ENCODE measurements at places on chromosomes 7 and 10.

GRCh38 chr10:124158592-124158991, 65.2 kb upstream of the CHST15 start:
- no peak for DNase-seq

DNA sequence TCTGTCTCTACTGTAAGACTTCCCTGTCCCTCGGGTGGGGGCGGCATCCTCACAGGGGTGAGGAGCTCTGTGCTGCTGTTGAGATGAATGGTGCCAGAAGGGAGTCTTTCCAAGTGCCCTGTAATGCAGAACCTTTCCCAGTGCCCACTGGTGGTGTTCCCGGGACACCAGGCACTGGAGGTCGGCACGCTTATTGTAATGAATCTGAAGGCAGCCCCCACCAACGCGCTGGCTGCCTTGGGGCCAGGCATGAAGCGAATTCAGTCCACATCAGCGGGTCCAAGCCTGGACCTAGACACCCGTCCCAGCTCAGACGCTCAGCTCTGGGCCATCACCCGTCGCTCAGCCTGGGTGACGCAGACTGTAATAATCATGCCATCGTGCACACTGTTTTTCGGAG, 592.9 kb downstream of the DNAJB6 start:
- DNase-seq, result no peak

DNA sequence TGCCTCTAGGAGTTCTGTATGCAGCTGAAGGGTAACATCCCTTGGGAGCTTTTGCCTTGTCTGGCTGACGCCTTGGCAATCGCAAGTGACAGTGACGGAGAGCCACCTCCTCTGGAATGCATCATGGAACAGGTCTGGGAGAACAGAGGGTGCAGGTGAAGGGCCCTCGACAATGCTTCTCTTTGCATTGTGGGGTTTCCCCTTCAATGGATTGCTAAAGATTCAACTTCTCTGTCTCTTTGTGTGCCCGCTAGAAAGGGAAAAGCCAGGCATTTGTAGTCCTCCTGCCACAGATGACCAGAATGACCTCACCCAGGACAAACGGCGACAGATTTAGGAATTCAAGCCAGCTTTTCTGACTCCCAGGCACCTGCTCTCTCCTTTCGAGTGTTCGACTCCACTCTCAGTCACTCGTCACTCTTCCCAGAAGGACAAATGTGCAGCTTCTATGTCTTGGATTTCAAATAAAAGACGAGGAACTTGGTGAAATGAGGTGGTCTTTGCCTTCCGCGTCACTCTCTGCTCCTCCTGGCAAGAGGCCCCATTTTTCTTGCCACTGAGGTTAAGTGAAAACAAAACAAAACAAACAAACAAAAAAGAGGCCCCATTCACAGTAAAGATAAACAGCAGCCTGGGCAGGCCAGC, 26.1 kb downstream of the IL2RA start:
- peak; percentile 46 for DNase-seq

GRCh38 chr7:1864161-1864940, 194.3 kb downstream of the ELFN1 start:
- DNase-seq, result no peak

GRCh38 chr10:38146579-38147333, 52.6 kb downstream of the ZNF37A start:
- no peak for DNase-seq

DNA sequence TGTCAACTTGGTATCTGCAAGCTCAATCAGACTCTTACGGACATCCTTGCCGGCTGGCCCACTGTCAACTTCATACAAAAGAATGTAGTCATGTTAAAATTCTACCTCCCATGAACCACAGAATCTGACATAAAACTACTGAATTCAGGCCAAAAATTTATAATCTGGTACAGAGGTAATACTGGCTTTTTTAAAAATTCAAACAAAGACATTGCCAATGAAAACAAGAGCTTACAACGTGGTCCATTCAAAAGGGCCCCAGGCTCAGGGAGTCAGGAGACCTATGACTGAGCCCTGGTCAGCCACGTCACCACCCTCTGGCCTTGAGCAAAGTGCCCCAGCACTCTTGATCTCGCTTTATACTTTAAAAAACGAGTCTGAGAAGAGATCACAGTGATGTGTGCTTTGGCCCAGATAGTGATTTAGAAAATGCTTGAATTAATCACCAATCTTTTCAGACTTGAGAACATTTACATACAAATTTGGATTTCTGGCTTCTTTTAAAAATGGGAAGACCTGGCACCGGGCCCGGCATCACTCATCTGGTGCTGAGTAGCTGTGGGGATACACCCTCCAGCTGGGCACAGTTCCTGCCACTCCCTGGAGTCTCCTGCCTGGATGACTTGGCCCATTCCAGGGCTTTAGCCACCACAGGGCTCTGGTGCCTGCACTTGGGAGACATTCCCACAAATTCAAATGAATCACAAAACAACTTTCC, 94.1 kb downstream of the PIP4K2A start:
- no peak for DNase-seq

DNA sequence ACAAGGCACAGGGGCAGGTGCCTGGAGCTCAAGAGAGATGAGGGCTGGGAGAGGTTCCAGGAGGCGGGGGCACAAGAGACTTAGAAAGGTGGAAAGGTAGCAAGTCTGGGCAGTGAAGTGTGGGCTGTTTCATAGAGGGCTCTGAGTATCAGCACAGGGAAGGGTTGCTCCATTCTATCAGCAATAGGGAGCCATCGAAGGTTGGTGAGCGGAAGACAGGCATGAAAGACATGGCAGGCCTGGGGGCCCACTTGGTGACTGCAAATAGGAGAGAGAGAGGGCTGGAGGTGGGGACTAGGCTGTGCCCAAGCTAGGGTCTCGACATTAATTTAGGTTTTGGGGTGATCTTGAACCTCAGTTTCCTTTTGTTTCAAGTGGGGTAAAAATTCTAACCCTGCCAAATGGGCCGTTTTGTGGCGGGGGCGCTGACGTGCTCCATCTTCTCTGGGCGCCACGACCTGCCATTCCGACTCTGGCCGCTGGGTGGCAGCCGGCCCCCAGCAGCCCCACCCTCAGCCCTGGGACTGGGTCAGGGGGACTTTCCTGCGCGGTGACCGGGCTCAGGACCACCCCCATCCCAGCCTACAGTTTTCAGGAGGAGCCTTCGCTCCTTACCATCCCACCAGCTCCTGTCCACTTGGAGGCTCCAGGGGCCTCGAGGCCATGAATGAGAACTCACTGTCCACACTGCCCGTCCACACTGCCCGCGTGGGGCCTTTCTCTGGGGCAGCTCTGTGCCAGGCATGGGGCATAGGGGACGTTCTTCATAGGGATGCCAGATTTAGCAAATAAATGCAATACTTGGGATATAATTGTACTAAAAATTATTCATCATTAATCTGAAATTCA, 37.2 kb upstream of the PCBD1 start:
- peak; percentile 66 for DNase-seq

DNA sequence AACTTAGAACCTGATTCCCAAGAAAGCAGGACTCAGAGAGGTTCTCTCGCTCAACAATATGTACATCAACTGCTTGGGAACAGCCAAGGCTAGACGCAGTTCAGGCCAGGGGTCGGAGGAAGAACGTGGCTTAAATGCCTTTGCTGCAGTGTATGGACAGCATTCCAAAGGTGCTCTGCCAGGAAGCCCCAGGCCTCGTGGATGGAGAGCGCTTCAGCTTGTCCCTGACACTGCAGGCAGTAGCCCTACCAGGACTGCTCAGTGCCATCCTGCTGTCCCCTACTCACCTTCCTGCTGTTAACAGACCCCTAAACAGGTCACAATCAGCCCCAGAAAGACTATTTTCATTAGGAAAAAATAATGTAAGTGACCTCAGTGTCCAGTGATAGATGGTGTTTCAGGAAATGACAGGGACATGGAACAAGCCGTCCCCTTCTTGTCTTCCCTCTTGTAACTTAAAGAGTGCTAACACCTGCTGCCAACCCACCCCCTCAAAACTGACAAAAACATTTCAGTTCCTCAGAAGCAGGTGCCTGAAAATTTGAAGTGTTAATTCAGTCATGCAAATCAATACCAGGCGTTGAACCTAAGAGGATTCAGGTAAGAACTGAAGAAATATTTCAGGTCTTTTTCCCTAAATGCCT, 16.5 kb downstream of the CREB3L2 start:
- DNase-seq, result no peak

- peak; percentile 44 for DNase-seq
Measured at GRCh38 chr10:133258066-133258817, 18.4 kb downstream of the ADAM8 start.

GRCh38 chr7:34081935-34082334, 176.6 kb downstream of the BMPER start:
- no peak for DNase-seq

- peak; percentile 59 for DNase-seq
Measured at GRCh38 chr7:92809760-92810573, 26.4 kb downstream of the CDK6 start.

- no peak for DNase-seq
Measured at GRCh38 chr10:88190540-88191235, 327.3 kb downstream of the PTEN start.

GRCh38 chr10:131127610-131128009, 183.9 kb downstream of the TCERG1L start:
- no peak for DNase-seq

DNA sequence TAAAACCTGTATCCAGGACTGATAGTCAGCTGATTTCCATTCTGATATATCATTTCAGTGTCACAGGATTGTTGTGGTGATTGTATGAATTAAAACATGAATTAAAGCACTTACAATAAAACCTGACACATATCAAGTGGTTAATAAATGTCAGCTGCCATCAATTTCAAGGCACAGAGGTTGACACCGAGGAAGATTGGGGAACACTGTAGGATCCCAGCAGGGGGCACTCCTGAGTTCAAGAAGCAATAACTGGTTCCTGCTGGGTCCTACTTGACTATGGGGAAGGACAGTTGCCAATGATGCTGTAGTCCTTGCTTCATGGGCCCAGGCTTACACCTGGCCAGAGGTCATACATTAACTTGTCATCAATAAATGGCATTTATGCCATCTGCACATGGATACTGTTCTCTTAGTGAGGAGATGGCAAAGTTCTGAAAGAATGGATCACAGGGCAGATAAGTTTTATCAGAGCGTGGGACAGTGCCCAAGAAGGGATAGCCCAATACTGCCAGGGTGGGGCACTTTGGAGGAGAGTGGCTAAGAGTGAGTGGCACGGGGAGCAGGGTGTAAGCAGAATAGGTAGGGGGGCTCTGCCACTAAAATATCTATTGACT, 24.1 kb downstream of the FZD1 start:
- peak; percentile 62 for DNase-seq

GRCh38 chr10:126674741-126675515, 4.4 kb upstream of the C10orf90 start:
- DNase-seq, result no peak

DNA sequence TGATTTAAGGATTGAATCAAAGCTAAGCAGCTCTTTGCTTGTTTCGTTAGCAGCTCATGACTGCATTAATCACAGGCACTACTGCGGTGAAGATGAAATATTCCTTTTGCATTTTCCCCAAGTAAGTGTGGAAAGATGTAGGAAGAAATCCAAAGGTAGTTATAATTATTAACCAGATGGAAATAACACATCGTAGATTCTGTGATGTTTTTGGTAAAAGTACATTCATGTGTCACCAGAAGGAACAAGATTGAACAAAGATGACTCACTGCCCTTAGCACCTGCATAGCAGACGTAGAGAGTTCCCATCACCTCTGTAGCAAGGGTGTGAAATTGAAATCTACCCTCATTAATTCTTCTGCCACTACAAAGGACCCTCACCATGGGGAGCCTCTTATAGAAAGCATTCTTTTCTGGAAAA, 37.1 kb downstream of the SMURF1 start:
- no peak for DNase-seq

- no peak for DNase-seq
Measured at GRCh38 chr7:96182424-96183158, 139.3 kb downstream of the SLC25A13 start.

DNA sequence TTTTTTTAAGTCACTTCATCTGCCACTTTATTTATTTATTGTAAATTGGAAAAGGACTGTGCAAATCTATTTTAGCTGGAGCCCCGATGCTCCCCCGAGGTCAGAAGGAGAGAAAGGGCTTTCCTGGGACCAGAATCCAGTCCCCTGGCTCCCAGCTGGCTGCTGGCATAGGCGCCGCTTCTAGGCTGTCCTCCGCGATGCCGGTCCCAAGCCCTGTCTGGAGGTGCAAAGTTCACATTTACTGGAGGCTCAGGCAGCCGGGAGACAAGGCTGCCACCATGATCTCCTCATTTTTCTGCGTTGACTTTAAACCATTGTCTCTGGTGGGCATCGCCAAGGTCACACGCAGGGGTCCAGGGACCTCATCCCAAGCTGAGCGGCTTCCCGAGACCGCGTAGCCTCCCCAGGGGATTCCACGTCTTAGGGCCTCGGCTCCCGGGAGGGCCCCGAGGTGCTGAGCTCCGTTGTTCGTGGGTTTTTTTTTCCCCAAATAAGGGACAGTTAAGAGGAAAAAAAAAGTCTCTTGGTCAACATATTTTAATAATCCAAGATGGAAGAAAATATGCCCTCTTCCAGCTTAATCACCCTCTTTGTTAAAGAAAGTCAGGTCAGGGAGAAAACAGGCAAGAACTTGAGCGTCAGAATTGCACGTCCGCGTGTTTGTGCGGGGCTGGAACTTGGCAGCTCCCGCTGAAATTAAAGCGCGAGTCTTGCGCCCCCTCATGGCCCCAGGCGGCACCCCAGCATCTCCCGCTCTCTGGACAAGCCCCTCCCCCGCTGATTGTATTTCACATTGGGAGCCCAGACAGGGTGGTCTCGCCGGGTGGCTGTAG, 11.9 kb downstream of the RGR start:
- peak; percentile 34 for DNase-seq

GRCh38 chr10:87613751-87614150, 45.9 kb upstream of the PAPSS2 start:
- DNase-seq, result no peak

DNA sequence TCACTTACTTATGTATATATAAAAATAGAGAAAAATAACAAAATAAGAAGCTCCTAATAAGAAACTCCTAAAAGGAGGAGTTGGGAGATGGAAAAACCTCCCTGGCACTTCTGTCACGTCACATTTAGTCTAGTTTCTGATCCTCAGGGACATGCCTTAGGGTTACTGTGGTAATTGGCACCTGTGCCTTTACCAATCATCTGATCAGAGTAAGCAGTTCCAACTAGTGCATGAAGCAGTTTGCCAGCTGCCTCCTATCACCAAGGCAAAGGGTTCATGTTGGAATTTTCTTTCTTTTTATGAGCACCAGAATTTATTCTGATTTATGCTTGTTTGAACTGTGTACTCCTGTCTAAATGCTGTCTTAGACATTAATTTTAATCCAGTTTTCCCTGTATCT, 49.9 kb downstream of the ARL4A start:
- DNase-seq, result no peak

GRCh38 chr7:145584401-145584800, 532.2 kb upstream of the CNTNAP2 start:
- DNase-seq, result no peak

GRCh38 chr7:105745681-105746330, 130.6 kb downstream of the ATXN7L1 start:
- DNase-seq, result no peak

GRCh38 chr10:49273082-49273465, 25.9 kb upstream of the C10orf71 start:
- DNase-seq, result no peak

DNA sequence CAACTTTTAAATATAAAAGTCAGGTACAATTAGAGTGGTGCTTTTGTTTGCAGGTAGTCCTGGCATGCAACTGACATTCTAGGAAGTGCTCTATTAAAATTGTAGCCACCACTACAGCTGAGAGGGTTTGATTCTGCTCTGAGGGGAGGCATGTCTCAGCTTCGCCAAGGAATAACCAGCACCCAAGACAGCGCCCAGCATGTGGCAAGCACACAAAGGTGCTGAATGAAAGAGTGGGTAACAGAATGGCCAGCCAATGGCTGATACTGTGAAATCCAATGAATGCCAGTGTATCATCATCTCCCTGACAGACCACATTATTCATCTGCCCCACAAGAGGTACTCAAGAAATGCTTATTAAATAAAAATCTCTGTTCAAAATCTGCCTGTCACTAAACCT, 6.9 kb downstream of the PARP12 start:
- DNase-seq, result no peak
